ENCODE measurements at places on chromosomes 1 and 21.

- no peak for DNase-seq
Observed at GRCh38 chr1:61054601-61054993, 27.8 kb upstream of the NFIA start.

DNA sequence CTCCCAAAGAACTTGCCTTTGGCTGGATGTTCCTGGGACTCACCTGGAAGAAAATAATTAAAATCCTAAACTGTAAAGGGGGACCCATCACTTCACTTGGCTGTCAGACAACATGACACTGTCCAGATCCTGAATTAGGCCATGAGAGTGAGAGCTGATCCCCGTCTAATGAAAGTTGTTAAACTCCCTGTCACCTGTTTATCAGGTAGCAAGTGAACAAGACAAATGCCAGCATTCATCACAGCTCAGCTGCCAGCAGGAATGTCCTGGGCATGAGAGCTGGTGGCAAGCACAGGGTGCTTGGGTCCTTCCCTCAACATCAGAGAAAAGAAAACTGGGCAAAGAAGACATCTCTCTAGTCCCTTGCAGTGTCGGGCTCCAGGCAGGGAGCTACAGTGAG, 23.8 kb downstream of the PMVK start:
- no peak for DNase-seq

GRCh38 chr1:159889821-159890252, 10.1 kb downstream of the CFAP45 start:
- DNase-seq = no peak

DNA sequence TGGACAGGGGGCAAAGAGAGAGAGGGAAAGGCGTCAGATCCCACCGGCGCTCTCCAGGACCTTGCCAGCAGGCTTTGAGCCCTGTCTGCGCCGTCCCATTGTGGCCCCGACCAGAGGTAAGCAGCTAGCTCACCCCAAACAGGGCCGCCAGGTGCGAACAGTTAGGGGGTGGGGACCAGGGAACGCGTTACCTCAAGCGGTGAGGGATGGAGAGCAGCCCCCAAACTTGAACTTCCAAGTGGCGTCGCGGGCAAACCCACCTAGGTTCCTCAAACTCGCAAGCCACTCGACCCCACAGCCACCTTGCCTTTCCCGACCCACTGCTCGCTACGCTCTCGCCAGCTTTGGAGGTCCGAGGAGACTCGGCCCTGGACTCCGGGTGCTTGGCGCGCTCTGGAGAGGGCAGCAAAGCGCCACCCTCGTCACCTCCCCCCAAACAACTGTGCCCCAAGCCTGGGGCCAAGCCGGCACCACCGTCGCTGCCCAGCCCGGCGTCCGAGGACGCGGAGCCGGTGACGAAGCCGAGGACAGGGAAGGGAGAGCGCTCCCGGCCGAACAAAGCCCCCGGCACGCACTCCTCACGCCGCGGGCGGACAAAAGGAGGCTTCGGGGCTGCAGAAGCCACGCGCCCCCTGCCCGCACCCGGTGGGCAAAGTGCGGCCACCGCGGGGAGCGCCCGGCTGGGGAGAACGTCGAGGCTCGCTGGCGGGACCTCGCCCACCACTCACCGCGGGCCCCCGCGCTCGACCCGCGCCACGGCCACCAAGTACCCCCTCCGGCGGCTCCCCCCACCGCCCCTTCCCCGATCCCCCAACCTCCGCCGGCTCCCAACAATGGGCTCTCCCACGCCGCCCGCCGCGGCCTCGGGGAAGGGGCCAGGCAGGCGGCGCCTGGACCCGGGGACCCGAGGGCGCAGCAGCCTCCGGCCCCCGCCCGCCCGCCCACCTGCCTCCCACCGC, 976 bp downstream of the SSBP3 start:
- DNase-seq = peak; percentile 29

- no peak for DNase-seq
Observed at GRCh38 chr1:27676410-27676809, 4.4 kb upstream of the IFI6 start.

DNA sequence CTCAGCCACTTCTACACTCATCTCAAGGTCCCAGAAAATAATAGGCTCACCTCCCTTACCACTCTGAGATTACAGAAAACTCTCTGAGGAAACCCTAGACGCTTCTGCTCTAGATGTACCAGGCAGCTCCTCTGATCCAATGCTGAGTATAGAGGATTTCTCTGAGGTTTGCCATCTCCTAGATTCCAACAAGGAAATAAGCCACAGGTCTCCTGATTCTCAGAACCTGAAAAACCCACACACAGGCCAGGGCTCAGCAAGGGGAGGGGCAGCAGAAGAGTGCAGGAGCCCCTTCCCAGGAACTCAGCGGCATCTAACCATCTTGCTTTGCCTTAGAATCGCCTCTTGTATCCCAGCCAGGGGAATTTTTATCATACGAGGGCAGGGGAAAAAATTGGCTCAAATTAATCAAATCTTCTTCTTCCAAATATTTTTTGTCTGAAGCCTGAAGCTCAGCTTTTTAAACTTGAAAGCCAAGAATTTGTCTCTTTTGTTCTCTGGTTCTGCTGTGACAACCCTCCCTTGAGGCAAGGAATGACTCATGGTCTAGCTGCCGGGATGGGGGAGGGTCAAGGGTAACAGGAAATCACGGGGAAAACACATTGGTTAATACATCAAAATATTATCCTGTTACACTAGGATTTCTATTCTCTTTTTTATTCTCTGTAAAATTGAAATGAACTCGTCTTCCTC, 30.8 kb downstream of the GORAB start:
- no peak for DNase-seq

GRCh38 chr1:168285971-168286927, 5.6 kb downstream of the TBX19 start:
- DNase-seq = no peak
